ENCODE measurements at places on chromosomes 5 and 9. TPM values are rescaled to one million over a fixed set of nuclear protein-coding genes. Genes with fewer than 3 reads are reported as not detected.
A peak's percentile ranks its signal among the peaks of the same experiment; 100 is the strongest.

DNA sequence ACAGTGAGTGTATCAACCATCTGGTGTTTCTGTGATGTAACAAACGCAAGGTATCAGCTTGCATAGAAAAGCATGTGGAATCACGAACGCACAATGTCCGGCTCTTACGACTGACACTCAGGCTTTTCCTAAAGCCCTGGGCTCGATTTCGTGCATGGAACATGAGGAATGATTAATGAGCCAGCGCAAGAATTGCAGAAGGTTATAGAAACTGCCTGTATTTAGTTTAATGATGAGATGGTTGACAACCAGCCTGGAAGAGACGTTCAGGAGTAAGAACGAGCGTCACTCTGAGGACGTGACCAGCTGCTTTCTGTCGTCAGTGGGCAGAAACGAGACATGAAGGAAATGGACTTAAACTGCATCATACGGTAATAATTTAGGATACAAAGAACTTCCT, 497.6 kb downstream of the IRX1 start:
- H3K27ac ChIP-seq = no peak overlapping the region
- no peaks in the 10 kb centered on the region for H3K36me3 ChIP-seq
- no peaks in the 10 kb centered on the region for H3K27me3 ChIP-seq
- no peak overlapping the region for H3K4me3 ChIP-seq

- no peak overlapping the region for H3K4me3 ChIP-seq
- no peaks in the 10 kb centered on the region for H3K36me3 ChIP-seq
- no peak for DNase-seq
- no peaks in the 10 kb centered on the region for H3K27me3 ChIP-seq
- H3K27ac ChIP-seq = no peak overlapping the region
Measured at GRCh38 chr5:61916621-61917620, 389.1 kb upstream of the KIF2A start.

Gene KYAT1
- total RNA-seq = 34.0 TPM

DNA sequence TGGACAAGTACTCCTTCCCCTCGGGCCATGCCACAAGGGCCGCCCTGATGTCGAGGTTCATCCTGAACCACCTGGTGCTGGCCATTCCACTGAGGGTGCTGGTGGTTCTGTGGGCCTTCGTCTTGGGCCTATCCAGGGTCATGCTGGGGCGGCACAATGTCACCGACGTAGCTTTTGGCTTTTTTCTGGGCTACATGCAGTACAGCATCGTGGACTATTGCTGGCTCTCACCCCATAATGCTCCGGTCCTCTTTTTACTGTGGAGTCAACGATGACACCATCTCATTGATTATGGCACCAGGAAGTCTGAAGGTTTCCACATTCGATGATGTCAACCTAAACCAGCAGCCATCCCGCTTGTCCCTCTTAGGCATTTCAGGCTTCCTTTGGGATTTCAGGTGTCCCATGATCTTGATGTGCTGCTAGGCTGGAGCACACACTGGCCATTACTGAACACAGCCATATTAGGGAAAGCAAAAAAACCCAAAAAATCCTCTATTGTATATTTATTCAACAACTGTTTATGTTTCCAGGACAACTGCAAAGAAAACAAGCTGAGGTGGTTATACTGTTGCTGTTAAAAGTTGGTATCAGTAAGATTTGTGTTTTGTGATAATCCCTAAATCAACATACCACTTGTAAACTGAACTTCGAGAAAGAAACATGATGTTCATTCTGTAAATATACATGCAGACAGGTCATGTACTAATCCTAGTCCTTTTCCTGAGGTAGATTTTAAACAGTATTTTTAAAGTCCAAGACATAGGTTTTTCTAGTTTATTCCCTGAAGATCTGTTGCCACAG, 1.1 kb downstream of the PLPP6 start:
- peak overlapping the region; percentile 79 for H3K4me3 ChIP-seq
- H3K36me3 ChIP-seq = no peaks in the 10 kb centered on the region
- H3K27me3 ChIP-seq = 0 out of 2 replicates have a peak, but pooled peaks cover 2% of the 10 kb centered on the region
- no peak overlapping the region for H3K27ac ChIP-seq

DNA sequence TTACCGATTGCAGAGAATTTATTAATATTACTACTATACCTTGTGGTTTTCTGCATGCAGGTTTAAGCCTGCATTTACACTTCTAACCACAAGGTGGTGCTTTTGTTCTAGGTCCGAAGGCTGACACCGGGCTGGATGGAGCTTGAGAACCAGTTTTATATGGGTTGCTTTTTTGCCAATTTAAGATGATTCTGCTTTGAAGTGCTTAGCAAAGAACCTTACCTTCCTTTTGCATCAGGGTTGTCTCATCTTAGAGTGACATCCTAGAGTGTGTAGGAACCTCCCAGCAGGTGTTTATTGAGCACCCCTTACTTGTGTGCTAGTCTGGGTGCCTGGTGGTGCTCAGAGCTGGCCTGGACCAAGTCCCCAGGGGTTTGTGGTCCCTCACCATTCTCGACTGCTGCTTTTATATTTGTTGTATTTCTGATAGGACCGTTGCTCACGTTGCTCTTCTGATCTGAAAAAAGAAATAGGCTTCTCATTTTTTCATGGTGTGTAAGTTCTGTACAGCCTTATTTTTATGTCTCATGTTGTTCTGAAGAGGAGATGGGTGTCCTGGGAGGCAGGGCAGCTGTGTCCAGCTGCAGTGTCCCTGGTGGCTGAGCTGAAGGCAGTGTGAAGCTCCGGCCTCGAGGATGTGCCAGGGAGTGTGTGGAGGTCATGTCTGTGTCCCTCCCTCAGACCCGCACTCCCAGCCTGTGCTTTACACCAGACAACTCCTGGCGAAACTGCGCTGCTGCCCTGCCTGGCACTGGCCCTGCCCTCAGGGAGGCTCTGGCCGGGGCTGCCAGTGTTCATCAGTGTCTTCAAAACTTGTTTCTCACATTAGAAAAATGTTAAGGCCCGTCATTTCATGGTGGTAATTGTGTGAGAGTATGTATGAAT, 54.3 kb downstream of the EHMT1 start:
- peak overlapping the region; percentile 91 for H3K27ac ChIP-seq
- H3K36me3 ChIP-seq = no peaks in the 10 kb centered on the region
- peak; percentile 88 for DNase-seq
- H3K4me3 ChIP-seq = no peak overlapping the region

Gene PCDHAC1
- 9.9 TPM for total RNA-seq

DNA sequence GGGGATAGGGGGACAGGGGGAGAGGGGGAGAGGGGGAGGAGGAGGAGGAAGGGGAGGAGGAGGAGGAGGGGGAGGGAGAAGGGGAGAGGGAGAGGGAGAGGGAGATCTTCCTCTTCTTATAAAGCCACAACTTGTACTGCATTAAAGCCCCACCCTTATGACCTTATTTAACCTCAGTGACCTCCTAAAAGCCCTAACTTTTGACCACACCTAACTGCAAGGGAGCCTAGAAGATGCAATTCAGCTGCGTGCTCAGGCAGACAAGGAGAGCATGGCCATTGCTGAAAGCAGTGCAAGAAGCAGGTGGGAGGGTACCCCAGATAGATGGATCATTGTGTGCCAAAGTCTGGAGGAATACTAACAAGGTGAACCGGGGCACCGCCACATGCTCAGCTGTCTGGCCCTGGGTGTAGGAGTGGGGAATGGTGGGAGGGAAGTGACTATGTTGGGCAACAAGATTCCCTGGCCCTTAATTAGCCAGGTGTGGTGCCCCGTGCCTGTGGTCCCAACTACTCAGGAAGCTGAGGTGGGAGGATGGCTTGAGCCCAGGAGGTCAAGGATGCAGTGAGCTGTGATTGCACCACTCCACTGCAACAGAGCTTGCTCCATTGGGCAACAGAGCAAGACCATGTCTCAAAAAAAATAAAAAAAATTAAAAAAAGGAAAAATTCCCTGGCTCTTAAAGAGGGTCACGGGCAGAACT, 125.4 kb upstream of the BOD1 start:
- no peaks in the 10 kb centered on the region for H3K27me3 ChIP-seq
- H3K27ac ChIP-seq = no peak overlapping the region
- H3K36me3 ChIP-seq = no peaks in the 10 kb centered on the region
- H3K4me3 ChIP-seq = no peak overlapping the region

Gene PCDHA9
- 3.3 TPM for total RNA-seq

- H3K4me3 ChIP-seq = no peak overlapping the region
- no peak overlapping the region for H3K27ac ChIP-seq
- DNase-seq = no peak
- no peaks in the 10 kb centered on the region for H3K4me1 ChIP-seq
Measured at GRCh38 chr5:1173485-1174070, 27.8 kb upstream of the SLC6A19 start.

DNA sequence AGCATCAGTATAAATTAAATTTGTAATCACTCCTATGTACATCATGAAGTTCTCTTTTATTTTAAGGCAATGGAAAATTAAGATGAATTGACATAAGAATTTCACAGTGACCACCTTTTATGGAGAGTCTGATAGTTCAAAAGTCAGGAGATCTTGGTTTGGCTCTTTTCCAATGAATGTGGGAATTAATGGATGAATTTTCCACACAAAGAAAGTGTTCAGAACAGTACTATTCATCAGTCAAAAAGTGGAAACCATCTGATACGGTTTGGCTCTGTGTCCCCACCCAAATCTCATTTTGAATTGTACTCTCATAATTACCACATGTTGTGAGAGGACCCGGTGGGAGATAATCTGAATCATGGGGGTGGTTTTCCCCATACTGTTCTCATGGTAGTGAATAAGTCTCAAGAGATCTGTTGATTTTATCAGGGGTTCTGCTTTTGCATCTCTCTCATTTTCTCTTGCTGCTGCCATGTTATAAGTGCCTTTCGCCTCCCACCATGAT, 24.5 kb downstream of the CCDC125 start:
- H3K27me3 ChIP-seq = no peaks in the 10 kb centered on the region
- no peaks in the 10 kb centered on the region for H3K36me3 ChIP-seq
- no peak for DNase-seq

- H3K4me1 ChIP-seq = peaks cover 8% of the 10 kb centered on the region
- peaks cover 6% of the 10 kb centered on the region for H3K27me3 ChIP-seq
- H3K36me3 ChIP-seq = no peaks in the 10 kb centered on the region
- no peak for DNase-seq
- H3K4me3 ChIP-seq = no peak overlapping the region
Measured at GRCh38 chr9:129698254-129698757, 32.9 kb downstream of the PRRX2 start.

DNA sequence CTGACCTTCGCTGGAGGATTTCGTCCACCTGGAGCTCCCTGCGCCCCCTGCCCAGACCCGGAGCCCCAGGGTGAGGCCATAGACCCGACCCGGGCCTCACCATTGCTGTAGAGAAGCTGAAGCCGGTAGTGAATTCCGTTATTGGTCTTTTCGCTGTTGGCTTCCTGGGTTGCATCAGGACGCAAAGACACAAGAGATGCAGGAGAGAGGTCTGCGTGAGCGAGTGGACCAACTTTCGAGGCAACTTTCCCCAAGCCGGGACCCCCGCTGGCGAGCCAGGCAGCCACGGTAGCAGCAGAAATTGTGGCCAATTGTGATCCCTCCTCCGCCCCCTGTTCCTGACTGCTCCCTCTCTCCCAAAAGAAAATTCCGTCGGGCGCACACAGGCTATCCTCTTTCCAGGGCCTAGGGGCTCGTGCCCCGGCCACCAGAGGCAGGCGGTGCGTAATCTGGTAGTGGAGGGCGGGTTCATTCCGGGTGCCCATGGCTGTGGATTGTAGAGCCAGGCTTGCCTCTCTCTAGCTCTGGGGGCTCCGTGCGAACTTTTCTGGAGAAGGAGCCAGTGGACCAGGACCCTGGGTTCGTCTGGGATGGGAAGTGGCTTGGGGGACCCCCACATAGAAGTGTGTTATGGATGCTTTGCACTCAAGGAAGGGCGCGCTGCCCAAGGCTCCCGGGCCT, 3.3 kb downstream of the EBF1 start:
- peak; percentile 68 for DNase-seq
- H3K36me3 ChIP-seq = no peaks in the 10 kb centered on the region
- no peak overlapping the region for H3K27ac ChIP-seq
- peak overlapping the region; percentile 47 for H3K4me3 ChIP-seq
- H3K27me3 ChIP-seq = peaks cover 92% of the 10 kb centered on the region
- H3K4me1 ChIP-seq = peaks cover 44% of the 10 kb centered on the region

Gene ANGPTL2
- total RNA-seq = 7.1 TPM

- no peaks in the 10 kb centered on the region for H3K4me1 ChIP-seq
- no peak overlapping the region for H3K27ac ChIP-seq
- H3K27me3 ChIP-seq = no peaks in the 10 kb centered on the region
Measured at GRCh38 chr5:149381261-149381985, 2.3 kb upstream of the IL17B start.

DNA sequence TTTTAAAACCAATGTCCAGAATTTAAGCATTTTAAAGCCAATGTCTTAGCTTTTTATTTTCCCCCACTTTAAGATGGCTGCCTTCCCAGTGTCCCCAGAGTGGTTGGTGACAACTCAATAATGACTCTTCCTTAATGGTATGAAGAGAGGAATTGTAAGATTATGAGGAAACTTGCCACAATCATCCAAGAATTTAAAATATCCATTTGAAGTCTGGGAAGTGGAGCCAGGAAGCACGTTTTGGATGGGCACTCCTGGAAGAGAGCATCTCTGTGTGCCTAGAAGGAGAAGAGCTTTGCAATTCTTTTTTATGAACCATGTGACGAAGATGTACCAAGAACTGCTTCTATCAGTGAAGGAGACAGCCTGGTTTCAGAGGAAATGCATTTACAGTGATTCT, 11.3 kb upstream of the IGFBPL1 start:
- H3K4me3 ChIP-seq = no peak overlapping the region
- DNase-seq = no peak
- H3K27ac ChIP-seq = no peak overlapping the region
- peaks cover 7% of the 10 kb centered on the region for H3K4me1 ChIP-seq
- H3K27me3 ChIP-seq = no peaks in the 10 kb centered on the region

Data from GM23338 (cell line).